ENCODE measurements at places on chromosomes 3 and 15.

DNA sequence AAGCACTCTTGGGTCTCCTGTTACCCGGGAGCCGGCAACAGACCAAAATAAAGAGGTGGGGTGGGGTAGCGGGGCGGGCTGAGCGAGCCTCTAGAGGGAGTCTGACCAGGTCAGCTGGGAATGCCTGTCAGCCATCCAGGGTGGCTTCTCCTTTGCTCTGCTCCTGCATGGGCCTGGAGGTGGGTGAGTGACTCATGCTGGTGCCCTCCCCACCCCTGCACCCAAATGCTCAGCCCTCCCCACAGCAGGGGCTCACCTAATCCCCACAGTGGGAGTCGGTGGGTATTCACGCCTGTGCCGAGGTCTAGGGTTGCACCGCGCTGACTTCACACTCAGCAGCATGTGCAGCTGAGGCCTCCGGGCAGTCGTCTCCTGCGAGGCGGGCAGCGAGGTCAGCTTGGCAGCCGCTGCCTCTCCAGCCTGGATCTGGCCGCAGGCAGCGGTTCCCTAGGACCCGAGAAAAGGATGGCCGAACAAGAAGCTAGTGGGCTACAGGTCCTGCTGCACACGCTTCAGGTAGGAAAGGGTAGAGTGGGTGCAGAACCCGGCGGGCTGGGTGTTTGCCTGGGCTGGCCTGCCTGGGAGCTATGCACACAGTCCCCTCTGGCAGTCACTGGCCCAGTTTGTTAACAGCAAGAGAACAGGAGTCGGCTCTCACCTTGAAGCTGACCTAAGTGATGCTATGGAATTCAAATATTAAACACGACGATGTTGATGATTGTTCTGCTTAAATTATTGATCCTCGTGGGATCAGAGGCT, at the start of gene AGBL1:
AGBL1 (plus strand) TSS at position 364 of the 759 bp plus-strand sequence.
- no peak for DNase-seq

GRCh38 chr3:179181021-179181472, 32.9 kb downstream of the PIK3CA start:
- DNase-seq = no peak

- no peak for DNase-seq
These were observed 120.4 kb upstream of the EIF1B start for GRCh38 chr3:40189118-40189517.

DNA sequence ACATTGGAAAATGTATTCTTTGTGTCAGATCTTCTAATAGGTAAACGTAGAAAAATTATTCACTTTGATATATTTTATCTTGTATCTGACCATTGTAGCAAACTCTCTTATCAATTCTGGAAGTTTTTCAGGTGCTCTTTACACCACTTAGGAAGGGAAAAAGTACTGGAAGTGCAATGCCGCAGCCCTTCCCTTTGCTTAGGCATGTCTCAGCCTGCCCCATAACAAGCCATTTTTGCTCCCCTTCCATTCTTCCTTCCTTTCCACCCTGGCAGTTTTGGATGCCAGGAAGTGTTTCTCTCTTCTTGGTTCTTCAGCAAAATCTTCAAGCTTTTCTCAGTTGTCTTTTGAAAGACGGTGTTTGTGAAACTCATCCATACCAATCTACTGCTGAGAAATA, 34.9 kb upstream of the SLC9A9 start:
- DNase-seq = no peak

DNA sequence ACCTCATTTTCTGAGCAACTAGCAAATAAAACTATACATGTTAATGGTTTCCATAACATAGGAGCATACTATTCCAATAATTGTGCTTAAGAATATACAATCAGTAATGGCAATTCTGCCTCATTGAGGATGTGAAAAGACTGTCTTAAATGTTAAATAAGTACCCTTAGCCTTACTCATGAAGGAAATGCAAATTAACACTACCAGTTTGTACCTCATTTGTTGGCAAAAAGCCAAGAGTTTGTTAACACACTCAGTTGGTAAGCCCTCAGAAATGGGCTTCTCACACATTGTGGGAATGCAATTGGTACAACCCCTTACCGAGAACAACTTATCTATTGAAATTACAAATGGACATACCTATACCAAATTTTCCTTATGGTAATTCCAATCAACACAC, 9.2 kb upstream of the STT3B start:
- DNase-seq = no peak

DNA sequence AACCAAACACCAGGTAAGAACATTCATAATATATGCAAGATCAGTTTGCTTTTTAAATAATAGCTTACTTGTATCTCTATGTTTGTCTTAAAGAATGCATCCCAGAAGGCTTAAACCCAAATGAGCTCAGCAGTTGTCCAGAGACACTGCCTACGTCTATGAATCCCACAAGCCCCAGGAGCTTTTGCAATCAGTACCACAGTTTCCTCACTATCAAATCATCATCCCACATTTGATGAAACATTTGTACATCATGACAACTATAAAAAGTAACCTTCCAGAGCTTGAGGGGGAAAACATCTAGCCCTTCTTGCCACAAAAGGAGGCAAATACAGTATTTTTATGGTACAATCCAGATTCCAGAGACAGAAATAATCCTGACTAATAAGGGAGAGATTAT, 63.7 kb downstream of the ATP8B4 start:
- no peak for DNase-seq

DNA sequence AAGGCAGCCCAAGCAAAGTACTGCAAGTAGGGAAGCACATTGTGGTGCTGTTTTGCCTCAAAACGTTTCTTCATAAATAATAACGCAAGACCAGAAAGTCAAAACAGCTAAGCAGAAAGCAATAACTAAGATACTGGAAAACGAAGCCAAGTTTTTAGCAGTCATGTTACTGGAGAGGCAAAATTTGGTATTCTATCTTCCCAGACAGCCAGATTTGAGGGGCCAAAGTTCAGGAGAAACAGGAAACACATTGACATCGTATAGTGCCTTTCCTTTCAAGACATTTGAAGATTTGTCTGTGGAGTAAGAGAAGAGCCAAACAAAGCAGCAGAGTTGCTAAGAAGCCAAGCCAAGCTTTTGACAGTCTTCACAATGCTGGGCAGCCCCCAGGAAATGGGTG, 843.6 kb upstream of the NECTIN3 start:
- no peak for DNase-seq

- no peak for DNase-seq
These were observed 29.9 kb upstream of the GRIP2 start for GRCh38 chr3:14570089-14570488.

GRCh38 chr3:174153871-174154270, 705.3 kb upstream of the NAALADL2 start:
- DNase-seq = no peak

GRCh38 chr3:108524537-108524936, 14.1 kb upstream of the MYH15 start:
- DNase-seq = no peak

DNA sequence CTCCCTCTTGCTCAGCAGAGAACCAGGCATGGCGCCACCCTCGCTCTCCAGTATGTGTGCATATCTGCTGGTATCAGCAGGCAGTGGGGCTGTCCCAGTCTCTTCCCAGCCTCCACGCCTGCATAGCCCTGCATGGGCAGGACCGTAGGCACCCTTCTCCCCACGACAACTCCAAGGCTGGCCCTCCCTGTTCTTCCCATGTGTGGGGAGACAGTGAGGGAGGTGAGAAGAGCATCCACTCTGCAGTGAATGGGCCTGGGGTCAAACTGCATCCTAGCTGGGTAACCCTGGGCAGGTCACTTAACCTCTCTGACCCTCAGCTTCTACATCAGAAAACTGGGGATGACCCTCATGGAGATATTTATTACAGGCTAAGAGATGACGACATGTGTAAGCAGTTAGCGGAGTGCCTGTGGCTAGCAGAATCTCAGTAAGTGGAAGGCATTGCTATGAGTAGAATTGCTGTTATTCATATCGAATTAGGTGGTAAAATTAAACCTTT, 13.3 kb upstream of the SSUH2 start:
- DNase-seq = no peak

GRCh38 chr3:1953536-1953935, 145.1 kb upstream of the CNTN4 start:
- no peak for DNase-seq

GRCh38 chr15:92719021-92719420, 63.4 kb upstream of the FAM174B start:
- DNase-seq = no peak

GRCh38 chr3:124818398-124819091, 68.6 kb downstream of the ITGB5 start:
- no peak for DNase-seq

Measured in RCC 7860 (cell line).